ENCODE measurements at places on chromosomes 12 and 14.

DNA sequence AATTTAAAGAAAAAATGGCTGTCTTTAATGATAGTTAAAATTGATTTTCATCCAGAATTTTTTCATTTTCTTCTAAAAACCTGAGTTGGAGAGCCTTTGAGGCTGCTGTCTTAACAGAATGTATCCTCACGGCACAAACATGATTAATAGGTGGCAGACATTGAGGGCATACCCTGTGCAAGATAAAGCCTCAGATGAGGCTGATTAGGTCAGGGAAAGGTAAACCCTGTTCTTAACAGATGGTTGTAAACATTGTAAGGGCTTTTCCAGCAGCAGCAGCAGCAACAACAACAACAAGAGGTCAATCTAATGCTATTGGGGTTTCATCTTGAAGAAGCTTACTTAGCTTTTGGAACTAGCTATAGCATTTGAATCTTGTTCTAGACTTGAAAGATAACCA lies 17.4 kb downstream of the GNG2 start:
- DNase-seq, result no peak

GRCh38 chr14:81164167-81164774 lies 56.5 kb downstream of the GTF2A1 start:
- DNase-seq, result peak; percentile 17

GRCh38 chr12:4866299-4866698 lies 43.4 kb upstream of the KCNA1 start:
- no peak for DNase-seq

GRCh38 chr14:32372154-32372553 lies 43.1 kb downstream of the AKAP6 start:
- DNase-seq, result no peak

DNA sequence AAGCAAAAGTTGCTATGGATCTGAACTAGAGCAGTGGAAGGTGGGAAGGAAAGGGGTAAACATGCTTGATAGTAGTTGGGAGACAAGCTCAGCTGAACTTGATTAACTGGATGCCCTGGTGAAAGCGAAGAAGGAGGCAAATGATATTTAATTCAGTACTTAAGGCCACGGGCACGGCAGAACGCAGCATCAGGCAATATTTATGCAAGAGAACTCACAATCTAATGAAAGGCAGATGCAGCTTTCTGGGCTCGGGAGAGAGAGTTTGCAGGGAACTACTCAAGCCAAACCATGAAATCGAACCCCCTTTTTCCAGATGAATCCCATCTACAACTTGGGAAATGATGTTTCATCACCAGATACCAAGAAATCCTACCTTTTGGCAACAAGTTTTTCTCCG lies 3.5 kb upstream of the CNIH1 start:
- no peak for DNase-seq

- DNase-seq, result peak; percentile 60
Observed at GRCh38 chr12:1797011-1797901, 23.1 kb upstream of the LRTM2 start.

GRCh38 chr12:96376865-96377264 lies 23.4 kb downstream of the CDK17 start:
- DNase-seq, result no peak

DNA sequence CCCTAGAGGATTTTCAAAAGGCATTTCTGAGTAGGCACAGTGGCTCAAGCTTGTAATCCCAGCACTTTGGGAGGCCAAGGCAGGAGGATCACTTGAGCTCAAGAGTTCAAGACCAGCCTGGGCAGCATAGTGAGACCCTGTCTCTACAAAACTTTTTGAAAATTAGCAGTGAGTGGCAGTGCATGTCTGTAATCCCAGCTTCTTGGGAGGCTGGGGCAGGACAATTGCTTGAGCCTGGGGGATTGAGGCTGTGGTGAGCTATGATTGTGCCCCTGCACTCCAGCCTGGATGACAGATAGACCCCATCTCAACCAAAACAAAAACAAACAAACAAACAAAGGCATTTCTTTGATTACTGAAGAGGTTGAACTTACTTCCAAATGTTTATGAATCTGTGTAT lies 201.4 kb downstream of the KIF26A start:
- DNase-seq, result no peak

- DNase-seq, result no peak
Observed at GRCh38 chr12:52307836-52308805, 13.1 kb downstream of the KRT83 start.

- no peak for DNase-seq
Observed at GRCh38 chr14:63088865-63089264, 43.6 kb upstream of the KCNH5 start.

GRCh38 chr12:122067966-122068365 lies 10.6 kb upstream of the MLXIP start:
- no peak for DNase-seq

GRCh38 chr14:52442166-52442565 lies 110.1 kb downstream of the TXNDC16 start:
- DNase-seq, result no peak

DNA sequence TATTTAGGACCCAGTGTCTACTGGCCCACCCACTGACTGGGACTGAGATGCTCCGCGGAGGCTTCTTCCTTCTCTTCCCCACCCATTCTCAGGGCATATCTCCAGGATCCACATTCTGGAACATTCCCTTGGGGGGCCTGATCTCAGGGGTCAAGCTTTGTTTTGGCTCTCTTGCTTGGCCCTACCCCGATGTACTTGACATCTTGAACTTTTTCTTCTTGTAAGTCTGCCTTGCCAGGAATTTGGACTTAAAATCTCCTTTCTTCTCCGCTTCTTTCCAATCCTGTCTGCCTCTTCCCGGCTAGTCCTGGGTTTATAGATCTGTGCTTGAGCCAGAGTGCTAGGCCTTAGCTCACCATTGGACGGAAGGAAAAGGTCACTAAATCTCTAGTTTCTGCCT lies 22.1 kb downstream of the DACT1 start:
- no peak for DNase-seq

- DNase-seq, result no peak
Observed at GRCh38 chr14:33676135-33676566, 274.7 kb downstream of the EGLN3 start.

DNA sequence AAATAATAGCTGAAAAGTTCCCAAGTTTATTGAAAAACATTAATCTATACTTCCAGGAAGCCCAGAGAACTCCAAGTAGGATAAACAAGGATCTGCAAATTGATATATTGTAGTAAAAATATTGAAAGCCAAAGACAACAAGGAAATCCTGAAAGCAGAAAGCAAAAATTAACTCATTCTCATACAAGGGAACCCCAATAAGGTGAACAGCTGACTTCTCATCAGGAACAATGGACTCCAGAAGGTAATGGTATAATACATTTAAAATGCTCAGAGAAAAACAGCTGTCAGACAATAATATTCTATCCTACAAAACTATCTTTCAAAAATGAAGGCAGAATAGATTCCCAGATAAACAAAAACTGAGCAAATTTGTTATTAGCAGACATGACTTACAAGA lies 138.1 kb upstream of the BMP4 start:
- no peak for DNase-seq

GRCh38 chr14:63510538-63510937 lies 32.6 kb downstream of the PPP2R5E start:
- no peak for DNase-seq

GRCh38 chr12:46292754-46293402 lies 24.0 kb upstream of the SLC38A1 start:
- DNase-seq, result no peak

GRCh38 chr14:36113341-36113740 lies 63.2 kb downstream of the PTCSC3 start:
- no peak for DNase-seq

- DNase-seq, result no peak
Observed at GRCh38 chr12:100265732-100266584, 921 bp downstream of the DEPDC4 start.

DNA sequence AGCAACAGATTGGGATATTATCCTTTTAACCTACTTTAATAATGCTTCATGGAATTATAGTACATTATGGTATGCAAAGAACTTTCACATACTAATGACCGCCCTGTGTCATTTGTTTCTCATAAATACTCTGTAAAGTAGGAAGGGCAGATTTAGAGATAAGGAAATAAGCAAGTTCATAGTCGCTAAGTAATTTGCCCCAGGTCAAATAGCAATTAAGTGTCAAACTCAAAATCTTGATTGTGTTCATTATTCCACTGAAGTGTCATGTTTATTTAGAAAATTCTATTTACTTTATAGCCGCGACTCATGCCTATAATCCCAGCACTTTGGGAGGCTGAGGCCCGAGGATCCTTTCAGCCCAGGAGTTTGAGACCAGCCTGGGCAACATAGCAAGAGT lies 98.7 kb upstream of the ATF1 start:
- no peak for DNase-seq

- no peak for DNase-seq
Observed at GRCh38 chr12:127657036-127657435, 609.9 kb upstream of the TMEM132C start.

DNA sequence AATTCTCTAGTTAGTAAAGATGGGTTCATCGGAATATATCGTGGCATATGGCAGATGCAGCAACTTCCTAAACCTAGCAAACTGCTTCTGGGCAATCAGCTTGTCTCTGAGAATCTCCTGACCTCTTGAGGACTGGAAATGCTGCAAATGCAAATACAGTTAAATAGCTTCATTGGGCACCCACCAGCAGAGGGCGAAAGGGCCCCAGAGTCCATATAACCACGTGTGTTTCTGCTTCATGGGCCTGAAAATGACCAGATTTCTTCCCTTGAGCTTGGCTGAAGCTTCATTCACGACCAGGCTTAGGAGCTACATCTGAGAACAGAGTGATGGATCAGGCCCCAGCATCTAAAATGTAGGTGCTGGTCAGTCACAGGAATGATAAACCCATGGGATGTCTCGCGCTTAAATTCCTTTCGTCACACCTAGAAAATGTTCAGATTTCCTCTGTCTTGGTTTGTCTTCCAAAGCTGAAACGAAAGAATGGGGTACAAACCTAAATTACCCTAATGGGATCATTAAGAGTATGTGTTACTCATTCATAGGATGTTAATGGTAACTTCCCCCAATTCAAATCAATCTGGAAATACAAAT lies 1482.5 kb upstream of the TMEM132C start:
- peak; percentile 10 for DNase-seq

DNA sequence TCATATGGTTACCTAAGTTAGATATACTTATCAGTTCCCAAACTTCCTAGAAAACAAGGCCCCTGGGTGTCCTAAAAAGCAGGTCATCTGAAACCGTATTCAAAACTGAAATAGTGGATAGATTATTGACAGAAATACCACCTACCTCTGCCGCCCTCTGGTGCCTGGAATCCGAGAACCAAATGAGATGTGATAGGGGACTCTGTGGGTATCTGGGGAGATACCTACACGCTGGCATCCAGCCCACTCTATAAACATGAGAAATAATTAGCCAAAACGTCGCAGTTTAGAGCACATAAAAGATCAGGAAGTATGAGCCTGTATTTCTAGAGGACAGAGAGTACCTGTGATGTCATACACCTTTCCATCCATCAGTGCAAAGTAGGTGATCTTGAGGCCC lies 4.4 kb downstream of the ORMDL2 start:
- no peak for DNase-seq

DNA sequence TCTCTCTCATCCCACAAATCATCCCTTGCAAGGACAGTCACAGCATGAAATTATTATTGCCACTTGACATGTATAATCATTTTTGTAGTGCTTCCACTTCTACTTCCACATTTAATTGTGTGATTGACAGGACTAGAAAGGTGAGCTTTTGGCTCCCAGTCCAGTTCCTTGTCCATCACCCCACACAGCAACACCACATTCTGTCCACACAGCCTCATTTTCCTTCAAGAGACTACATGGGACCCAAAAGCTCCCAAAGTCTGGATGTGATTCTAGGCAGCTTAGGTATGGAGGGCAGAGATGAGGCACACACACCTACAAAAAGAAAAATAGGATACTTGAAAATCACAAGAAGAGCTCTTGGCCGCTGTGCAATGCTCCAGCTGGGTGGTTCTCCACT lies 366.3 kb downstream of the DPF3 start:
- no peak for DNase-seq

DNA sequence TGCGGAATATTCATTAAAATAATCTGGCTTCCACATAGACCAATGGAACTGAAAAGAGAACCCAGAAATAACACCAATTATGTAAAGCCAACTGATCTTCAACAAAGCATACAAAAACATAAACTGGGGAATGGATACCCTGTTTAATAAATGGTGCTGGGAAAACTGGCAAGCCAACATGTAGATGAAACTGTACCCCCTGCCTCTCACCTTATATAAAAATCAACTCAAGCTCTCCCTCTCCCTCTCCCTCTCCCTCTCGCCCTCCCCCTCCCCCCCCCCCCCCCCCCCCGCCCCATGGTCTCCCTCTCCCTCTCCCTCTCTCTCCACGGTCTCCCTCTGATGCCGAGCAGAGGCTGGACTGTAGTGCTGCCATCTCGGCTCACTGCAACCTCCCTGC lies 13.1 kb upstream of the SPTSSA start:
- DNase-seq, result no peak

GRCh38 chr14:23375527-23376251 lies 1.2 kb upstream of the CMTM5 start:
- DNase-seq, result no peak

DNA sequence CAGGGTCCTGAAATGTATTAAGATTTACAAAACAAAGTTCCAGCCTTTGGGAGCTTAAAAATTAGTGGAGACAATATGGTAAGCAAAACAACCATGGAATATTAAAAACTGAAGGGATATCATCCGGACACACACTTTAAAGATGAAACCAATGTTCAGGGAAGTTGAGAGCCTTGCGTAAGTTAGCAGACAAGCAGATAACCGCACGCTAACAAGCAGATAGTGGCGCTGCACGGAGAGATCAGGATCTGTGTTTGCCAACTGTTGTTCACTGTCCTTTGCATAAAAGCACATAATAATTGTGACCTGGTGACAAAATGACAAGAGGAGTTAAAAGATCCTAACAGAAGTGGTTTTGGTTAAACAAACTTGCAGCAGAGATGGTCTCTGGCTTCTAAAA lies 14.3 kb upstream of the TMEM229B start:
- DNase-seq, result no peak

DNA sequence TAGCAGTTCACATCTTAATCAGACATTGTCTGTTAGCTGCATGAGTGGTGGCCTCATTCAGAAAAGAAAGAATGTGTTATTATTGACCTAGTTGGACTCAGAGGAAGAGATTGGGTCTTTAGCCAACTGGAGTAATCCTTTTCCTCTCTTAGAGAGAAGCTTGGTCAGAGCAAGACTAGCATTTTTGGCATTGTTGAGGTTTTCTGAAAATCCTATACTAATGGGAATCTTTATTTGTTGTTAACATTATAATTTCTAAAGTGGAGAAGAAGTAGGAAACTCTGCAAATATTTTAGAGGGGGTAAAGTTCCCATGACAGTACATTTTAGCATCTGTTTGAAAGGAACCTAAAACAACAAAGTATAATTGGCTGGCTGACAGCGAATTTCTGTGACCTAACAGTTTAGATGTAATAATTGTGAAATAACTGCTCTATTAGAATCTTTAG lies 9.7 kb downstream of the TOX4 start:
- DNase-seq, result no peak

GRCh38 chr12:6124411-6125309 lies at the start of gene VWF:
TSS of gene VWF (minus strand) at chr12:6124670. CDS start at chr12:6123196, 1,474 bp downstream.
- DNase-seq, result no peak

DNA sequence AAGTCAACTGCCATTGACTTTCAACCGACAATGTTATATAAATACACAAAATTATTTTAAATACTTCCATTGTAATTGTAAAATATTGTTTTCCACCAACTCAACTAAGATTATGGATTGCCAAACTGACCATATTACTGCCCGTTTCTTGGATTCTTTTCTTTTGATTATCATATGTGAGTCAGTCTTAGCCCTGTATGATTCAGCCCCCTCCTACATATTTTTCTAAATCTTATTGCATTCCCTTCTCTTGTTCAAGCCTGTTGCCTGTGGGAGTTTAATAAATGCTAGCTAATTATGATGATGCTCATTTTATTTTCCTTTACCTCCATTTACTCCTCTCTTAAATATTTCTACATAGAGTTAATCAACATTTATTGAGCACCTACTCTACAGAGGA lies 6.8 kb downstream of the RASSF9 start:
- no peak for DNase-seq

All from stimulated activated CD4-positive, alpha-beta T cell treated with anti-CD3 and anti-CD28 coated beads, Interleukin-12 subunit alpha, Interleukin-12 subunit beta, amount 100 ng/mL, for 4 hours (primary cell).